ENCODE measurements at places on chromosomes 13 and 19. TPM values are rescaled to one million over a fixed set of nuclear protein-coding genes. Genes with fewer than 3 reads are reported as not detected.

GRCh38 chr19:8251025-8251472 is 41.9 kb downstream of the CERS4 start:
- peak; percentile 40 for DNase-seq

Gene KLK10
- total RNA-seq, result 4.1 TPM

GRCh38 chr19:13899393-13899792 is 6.5 kb downstream of the BRME1 start:
- no peak for DNase-seq

DNA sequence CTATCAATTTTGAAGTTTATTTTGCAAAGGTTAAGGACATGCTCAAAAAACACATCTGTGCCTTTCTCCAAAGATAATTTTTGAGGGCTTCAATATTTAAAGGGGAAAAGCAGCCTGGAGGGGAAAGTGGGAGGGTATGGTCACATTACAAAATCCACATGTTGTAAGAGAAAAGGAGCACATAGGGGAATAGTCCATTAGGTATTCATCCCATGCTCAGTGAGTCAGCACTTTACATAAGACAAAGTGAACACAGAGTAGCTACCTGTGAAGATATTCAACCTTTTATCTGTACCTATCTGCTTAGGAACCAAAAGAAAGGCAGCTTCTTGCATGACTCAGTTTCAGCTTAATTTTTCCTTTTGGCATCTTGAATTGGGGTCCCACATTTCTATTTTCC is 932.0 kb downstream of the SLITRK6 start:
- no peak for DNase-seq

- DNase-seq, result no peak
These were observed 174.3 kb downstream of the PTPRS start for GRCh38 chr19:5166262-5166661.

Gene WDR87
- not detected for total RNA-seq

- no peak for DNase-seq
These were observed 39.0 kb upstream of the WASF3 start for GRCh38 chr13:26518451-26518959.

Measured in uterus (tissue), 4 donors.